Globus pallidus (tissue), 1 donor: ENCODE measurements at places on chromosomes 2 and 18.

- DNase-seq = no peak
Observed at GRCh38 chr18:70553245-70553935, 264.5 kb downstream of the SOCS6 start.

DNA sequence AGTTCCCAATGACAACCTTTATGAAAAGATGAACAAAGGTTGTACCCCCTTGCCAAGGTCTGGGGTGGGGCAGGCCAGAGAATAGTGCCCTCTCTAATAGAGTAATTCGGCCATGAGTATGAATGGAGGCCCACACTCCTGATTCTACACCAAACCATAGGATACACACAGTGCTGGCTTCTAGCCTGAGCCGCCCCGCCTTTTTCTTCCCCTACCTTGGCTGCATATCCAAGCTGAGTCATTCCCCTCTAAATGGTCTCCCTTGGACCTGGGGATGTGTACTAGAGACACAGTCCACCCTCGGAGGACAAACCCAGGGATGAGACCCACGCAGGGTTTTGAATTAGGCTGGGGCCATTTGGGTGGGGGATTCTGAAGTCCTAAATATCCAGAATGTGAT is 107.2 kb upstream of the CAPN13 start:
- DNase-seq = no peak

GRCh38 chr2:153047220-153047619 is 328.8 kb downstream of the ARL6IP6 start:
- DNase-seq = no peak

DNA sequence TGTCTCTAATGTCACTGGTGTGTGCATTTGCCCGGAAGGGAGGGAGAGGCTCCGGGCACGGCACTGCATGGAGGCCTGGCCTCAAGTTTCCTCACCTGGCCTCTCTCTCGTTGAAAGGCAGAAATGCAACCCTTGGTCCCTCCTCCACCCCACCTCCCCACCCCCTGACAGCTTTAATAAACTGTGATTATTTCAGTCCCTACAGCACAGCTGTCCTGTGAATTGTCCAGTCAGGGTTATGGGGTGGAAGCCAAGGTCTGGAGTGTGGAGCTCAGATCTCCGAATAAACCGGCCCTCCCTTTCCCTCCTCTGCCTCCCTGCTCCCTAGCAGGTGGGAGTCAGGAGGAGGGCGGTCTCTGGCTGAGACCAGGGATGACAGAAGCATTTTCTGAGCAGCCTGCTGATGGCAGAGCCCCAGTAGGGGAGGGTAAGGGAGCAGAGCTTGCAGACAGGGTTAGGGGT is 199.2 kb upstream of the SMAD2 start:
- no peak for DNase-seq

- no peak for DNase-seq
Observed at GRCh38 chr2:160479269-160479668, 14.3 kb downstream of the RBMS1 start.

DNA sequence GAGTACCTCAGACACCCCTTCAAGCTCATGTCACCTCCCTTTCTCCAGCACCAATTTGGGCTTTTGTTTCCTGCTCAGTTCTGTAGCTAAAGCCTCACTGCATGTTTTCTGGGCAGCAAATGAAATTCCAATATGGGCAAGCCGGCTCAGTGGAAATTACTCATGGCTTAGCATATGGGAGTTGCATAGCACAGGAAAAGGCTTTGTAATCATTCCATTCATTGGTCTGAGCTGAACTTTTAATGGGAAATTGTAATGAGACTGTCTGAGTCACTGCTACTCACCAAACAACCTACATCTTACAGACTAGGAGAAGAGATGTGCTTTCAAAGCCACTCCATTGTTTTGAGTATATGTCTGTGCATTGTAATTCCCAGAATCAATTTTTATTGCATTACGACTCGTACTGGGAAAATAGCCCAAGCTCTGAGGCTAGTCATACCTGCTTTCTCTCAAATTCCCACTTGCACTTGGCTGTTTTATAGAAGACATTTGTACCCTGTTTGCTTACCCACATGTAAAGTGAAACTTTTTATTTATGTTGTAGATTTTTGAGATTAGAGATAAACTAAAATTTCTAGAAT is 139.5 kb upstream of the LRATD1 start:
- no peak for DNase-seq

DNA sequence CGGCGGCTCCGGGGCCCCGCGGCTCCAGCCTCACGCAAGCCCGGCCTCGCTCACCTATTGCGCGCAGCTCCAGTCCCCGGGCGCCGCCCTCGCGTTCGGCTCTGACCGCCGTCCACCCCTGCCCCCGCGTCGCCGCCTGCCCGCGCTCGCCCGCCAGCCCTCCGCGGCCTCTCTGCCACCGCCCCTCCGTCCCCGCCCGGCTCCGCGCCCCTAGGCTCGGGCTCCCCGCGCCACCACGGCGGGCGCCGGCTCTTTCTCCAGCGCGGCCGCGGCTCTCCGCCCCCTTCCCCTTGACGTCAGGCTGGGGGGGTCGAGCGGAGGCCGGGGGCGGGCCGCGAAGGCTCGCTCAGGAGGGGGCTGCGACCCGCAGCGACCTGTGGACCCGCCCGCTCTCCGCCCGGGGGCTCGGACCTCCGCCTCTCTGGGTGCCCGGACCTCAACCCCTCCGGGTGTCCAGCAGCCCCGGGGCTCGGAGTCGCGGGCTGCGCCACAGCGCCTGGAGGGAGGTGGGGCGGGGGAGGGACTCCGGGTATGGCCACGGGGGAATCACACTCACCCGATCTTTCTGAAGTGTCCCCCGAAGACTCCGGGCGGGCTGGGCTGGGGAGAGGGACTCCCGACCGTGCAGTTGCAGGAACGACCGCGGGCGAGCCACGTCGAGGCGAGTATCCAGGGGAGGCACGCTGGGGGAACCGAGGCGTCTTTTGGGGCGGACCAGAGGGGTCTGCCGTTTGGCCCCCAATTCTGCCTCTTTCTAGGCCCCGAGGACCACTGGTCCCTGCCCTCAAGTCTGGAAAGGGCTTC is at the start of gene SEMA4C:
TSS of gene SEMA4C (minus strand) at position 259 of the 804 bp plus-strand sequence. CDS start 2,194 bp downstream, outside the sequence.
- DNase-seq = peak; percentile 82

DNA sequence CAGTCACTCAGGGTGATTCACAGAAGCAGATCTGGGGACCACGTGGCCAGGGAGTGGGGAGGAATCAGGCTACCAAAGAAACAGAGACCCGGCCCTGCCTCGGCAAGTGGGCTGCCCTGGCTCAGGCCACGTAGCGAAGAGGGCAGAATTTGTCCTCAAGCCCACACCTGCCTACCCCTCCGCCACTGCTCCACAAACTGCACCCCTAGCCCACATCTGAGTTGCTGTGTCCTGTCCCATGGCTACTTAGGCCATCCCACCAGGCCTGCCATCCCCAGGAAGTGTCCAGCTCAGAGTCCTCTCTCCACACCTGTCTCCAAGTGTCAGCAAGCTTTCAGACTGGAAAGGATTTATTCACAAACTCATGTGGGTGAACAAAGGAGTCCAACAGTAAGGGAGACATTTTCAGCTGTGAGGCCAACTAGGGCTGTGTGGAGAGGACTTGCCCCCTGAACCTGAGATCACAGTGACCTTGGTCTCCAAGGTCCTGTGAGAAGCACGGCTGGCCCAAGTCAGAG is 31.7 kb upstream of the ASPRV1 start:
- DNase-seq = no peak

DNA sequence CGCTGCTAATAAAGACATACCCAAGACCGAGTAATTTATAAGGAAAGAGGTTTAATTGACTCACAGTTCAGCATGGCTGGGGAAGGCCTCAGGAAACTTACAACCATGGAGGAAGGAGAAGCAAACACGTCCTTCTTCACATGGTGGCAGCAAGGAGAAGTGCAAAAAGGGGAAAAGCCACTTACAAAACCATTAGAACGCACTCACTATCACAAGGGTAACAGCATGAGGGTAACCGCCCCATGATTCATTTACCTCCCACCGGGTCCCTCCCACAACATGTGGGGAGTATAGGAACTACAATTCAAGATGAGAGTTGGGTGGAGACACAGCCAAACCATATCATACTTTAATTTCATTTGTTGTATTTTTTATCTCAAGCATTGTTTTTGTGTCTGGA is 67.5 kb downstream of the ATP9B start:
- no peak for DNase-seq

DNA sequence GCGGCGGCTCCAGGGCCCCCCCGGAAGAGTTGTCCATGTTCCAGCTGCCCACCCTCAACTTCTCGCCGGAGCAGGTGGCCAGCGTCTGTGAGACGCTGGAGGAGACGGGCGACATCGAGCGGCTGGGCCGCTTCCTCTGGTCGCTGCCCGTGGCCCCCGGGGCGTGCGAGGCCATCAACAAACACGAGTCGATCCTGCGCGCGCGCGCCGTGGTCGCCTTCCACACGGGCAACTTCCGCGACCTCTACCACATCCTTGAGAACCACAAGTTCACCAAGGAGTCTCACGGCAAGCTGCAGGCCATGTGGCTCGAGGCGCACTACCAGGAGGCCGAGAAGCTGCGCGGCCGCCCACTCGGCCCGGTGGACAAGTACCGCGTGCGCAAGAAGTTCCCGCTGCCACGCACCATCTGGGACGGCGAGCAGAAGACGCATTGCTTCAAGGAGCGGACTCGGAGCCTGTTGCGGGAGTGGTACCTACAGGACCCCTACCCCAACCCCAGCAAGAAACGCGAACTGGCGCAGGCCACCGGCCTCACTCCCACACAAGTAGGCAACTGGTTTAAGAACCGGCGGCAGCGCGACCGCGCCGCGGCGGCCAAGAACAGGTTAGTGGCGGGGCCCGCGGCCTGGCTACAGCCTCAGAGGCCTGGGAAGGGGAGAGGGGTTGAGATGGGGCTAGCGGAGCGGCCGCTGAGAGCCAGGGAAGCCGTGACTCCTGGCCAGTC is 965 bp downstream of the SIX3 start:
- DNase-seq = no peak

DNA sequence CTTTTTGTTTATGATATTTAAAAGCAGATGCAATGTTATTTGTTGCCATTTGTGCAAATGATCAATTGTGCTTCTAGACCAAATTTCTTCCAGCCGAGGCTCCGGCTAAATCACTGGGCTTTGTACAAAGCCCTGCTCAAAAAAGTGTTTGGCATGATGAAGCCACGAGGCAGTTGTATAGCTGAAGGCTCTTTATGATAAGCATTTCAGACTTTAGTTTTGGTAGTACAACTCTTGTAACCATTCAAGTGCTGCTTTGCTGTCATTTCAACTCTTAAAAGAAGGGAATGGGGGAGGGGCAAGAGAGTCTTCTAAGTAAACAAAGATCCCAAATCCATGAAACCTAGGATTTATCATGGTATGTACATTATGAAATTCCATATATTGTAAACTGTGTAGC is 3.3 kb upstream of the ZNF532 start:
- DNase-seq = peak; percentile 68

DNA sequence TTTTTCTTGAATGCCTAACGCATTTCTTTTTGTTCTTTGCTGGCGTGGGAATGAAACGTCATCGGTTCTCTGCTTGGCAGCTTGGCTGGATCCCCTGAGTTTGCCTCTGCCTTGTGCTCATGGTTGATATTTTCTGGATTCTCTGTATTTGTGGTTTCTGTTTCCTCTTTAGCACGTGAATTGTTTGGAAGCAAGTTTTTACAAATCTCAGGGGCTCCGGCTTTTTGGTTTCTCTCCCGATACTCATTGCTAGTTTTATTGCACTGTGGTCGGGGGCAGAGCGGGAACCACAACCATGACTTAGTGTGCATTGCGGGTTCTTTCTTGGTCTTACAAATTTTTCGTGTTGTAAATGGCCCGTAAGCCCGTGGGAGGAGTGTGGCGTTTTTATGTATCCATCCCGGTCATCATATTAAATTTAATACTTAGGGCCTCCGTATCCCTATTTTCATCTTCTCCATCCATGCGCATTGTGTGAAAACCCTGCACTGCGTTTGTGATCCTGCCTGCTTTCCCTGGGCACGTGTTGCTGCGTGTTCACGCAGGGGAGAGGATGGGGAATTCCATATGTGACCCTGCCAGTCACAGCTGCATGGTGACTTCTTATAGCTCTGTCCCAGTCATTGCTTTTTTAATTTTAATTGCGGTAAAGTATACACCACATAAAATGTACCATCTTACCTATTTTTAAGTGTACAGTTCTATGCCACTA is 9.4 kb downstream of the RAMP1 start:
- peak; percentile 40 for DNase-seq

DNA sequence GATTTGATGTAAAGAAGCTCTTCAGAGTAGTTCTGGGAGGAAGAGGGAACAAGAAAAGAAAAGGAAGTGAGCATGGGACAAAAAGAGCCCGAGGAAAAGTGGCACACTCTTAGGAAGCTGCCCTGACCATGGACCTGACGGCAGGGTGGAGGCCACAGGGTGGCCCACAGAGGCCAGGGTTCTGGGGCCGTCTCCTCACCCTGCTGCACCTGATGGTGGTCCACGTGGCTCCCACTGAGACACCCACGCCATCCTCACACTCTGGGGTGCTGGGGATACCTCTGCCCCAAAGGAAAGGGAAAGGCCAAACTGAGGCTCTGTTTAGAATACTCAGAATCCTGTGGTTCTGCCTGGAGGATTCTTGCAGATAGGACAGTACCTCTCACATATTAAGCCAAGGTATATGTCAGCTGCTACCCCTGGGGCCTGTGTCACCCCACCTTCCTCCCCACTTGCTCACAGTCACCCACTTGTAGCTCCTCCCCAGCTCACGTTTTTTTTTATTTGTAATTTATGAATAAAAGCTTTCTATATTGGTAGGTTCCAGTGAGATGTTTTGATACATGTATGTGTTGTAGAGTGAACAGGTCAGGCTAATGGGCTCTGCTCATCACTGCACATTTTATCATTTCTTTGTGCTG is 171.1 kb downstream of the LDLRAD4 start:
- DNase-seq = no peak

DNA sequence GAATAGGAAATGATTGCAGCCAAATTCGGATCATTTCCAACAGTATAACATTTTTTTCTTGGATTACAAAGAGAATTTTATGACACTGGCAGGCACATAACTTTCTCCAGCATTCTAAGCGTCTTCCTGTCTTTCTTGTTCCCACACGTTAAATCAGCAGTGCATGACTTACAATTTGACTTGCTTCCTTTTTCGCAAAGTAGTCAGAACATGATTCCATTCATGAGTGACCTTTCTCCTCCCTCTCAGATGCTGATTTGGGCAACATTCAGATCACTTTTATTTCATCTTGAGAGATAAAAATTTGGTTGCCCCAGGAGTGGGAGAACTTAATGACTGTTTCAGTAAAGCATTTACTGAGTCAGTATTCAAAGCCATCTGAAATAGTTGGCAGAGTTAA is 858.7 kb upstream of the ACVR2A start:
- peak; percentile 11 for DNase-seq

DNA sequence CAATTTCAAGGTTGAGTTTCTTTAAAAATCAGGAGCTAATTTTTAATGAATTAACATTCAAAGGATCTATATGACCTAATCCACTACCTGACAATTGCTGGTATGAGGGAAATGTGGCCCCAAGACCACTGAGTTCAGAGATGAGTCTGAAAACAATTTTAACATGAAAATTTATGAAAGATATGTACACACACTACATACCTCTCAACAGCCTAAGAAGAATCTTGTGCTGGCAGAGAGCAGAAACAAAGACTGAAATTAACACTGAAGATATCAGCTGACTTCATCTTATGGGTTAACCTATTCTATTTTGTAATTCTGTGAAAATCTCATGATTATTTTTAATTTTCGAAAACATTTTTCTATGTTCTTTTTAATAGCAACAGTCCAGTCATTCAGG is 1.7 kb downstream of the FAP start:
- no peak for DNase-seq
